ENCODE measurements at places on chromosomes 5 and 9. TPM values are rescaled to one million over a fixed set of nuclear protein-coding genes. Genes with fewer than 3 reads are reported as not detected.

Gene FAM174A
- 14.7 TPM for total RNA-seq

Gene PCDHB13
- total RNA-seq: 0.77 TPM

Gene FAM81B
- total RNA-seq: not detected

Gene SLC22A4
- 5.4 TPM for total RNA-seq

Gene MEIKIN
- not detected for total RNA-seq

Gene SLC6A7
- not detected for total RNA-seq

Gene AK8
- not detected for total RNA-seq

Gene SUSD3
- total RNA-seq: not detected

Gene LHX3
- not detected for total RNA-seq

Gene PCDHB4
- 0.21 TPM for total RNA-seq

Gene FUT7
- total RNA-seq: not detected

Gene SLC12A2
- total RNA-seq: 59.5 TPM

Gene HAVCR2
- 0.42 TPM for total RNA-seq

DNA sequence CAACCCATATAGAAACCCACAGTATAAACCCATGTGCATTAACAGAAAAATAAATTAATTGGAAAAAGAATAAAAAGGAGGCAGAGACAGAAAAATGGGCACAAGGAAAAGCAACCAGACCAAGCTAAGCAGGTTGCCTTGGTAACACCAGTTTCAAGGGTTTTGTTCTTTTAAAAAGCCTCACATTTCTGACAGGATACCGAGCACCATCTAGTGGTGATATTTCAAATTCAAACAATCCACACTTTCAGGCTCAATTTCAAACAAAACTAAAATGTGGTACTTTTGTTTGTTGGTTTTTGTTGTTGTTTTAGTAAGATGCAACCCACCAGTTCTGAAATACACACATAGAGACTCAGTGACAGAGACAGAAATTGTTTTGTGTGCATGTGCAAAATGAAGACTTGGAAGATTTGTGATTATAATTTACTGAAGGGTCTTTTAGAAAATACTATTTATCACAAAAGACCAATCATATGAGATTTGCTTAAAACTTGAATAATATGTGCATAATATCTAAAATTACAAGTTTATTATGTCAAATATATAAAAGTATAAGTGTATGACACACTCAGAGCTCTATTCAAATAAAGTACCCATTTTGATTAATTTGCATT is 318.2 kb downstream of the SLCO4C1 start:
- peak; percentile 43 for DNase-seq

DNA sequence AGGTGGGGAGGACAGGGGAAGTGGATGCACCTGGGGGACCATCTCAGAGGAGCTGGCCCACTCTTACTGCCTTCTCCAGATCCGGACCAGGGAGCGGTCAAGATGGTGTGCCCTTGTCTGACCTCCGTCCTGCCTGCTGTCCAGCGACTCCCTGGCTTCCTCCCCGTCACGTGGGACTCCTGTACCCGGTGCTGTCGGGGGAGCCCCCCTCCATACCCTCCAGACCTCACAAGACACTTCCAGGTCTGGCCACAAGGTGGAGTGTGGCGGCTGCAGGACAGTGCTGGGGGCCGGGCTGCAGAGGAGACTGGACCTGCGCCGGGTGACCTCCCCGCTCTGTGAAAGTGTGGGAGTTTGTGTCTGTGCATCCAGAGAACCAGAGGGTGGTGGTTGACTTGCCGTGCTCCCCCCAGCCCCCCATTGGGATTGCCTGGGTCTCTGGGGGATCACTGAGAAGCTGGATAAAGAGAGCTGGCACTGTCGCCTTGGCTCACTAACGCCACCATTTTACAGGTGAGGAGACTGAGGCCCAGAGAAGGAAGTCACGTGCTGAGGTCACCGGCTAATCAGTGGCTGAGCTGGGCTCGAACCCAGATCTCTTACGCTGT is 1.9 kb upstream of the CRB2 start:
- DNase-seq: peak; percentile 56

GRCh38 chr9:5553211-5553610 is 42.9 kb downstream of the PDCD1LG2 start:
- DNase-seq: peak; percentile 76

DNA sequence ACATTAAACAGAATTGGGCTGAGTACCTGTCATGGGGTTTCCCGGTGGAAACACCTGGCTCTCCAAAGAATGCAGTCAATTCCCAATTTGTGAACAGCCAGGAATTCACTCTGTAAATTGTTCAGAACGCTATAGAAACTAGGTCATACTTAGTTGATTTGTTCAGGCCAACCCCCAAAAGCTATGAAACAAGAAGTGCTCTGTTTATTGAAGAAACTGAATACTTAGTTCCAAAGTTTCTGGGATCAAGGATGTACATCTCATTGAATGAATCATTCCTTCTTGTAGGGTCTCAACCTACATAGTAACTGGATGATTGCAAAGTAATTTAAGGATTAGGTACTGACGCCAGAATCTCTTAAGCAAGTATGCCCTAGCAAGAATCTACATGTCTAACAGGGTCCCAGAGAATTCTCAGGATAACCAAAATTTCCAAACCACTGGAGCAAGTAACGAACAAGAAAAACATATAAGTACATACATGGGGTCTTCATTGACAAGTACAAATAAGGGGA is 659 bp upstream of the TUSC1 start:
- DNase-seq: peak; percentile 3

DNA sequence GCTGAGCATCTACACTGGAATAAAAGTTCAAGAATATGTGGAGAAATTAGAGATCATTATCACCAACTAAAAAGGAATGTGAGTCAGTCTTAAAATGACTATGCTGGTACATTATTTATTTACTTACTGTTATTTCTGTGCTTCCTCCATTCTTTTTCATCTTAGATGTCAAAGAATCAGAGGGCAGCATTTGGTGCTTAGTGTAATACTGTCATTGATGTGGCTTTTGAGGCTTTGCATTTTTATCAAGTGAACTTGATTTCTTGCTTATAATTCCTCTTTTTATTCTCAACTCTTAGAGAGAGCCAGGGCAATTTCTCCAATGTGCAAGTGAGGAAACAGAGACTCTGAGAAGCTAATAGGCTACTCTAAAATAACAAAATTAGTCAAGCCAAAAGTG is 163.7 kb upstream of the TRPC7 start:
- peak; percentile 23 for DNase-seq

GRCh38 chr5:66585291-66585690 is 10.9 kb upstream of the MAST4 start:
- no peak for DNase-seq

GRCh38 chr9:137370865-137371520 is 52.0 kb downstream of the EXD3 start:
- no peak for DNase-seq

GRCh38 chr5:117161718-117162335 is 587.2 kb upstream of the SEMA6A start:
- no peak for DNase-seq

GRCh38 chr5:112146323-112147226 is 272.5 kb downstream of the EPB41L4A start:
- peak; percentile 81 for DNase-seq

GRCh38 chr5:88662846-88663245 is 220.1 kb downstream of the MEF2C start:
- no peak for DNase-seq

DNA sequence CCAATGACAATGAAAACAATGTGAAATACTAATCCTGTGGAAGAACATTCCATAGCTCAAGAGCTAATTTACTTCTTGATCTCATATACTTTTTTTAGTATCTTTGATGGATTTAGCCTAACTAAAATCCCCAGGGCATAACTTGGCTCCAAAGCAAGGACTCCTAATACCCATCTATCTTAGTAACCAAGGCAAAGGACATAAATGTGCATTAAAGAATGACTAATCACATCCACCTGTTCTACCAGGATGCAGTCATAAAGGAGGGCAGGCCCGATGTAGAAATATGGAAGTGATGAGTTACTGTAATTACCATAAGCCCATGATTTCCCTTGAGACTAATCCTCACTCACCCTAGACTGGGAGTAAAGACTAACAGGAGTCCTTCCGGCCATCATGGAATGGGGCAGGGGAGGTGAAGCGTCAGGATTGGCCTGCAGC is 56.9 kb downstream of the KIF24 start:
- no peak for DNase-seq

DNA sequence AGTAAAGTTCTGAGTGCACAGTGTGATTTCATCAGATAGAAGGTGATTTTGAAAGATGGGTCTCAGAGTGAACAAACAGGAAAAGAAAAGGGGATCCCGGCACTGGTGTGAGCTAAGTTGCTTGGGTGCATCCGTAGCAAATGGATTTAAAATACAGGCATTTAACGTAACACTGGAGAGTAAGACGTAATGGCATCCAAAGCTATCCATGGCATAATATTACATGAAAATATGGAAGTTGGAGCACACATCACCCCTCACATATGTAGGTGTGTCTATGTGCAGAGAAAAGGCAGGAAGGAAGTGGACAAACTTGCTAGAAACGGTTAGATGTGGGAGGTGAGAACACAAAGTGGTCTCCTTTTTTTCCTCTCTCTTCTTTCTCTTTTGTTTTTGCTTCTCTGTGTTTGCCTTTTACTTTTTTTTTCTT is 38.2 kb upstream of the SEMA4D start:
- no peak for DNase-seq

- peak; percentile 48 for DNase-seq
Measured at GRCh38 chr9:133991964-133992779, at the start of gene VAV2. Gene VAV2, minus strand, starts transcription at chr9:133992324. Its CDS starts 46 bp downstream, at chr9:133992278.

GRCh38 chr5:68406767-68407241 is 191.2 kb downstream of the PIK3R1 start:
- DNase-seq: no peak

- peak; percentile 46 for DNase-seq
Measured at GRCh38 chr5:112333331-112333781, 85.7 kb downstream of the EPB41L4A start.

DNA sequence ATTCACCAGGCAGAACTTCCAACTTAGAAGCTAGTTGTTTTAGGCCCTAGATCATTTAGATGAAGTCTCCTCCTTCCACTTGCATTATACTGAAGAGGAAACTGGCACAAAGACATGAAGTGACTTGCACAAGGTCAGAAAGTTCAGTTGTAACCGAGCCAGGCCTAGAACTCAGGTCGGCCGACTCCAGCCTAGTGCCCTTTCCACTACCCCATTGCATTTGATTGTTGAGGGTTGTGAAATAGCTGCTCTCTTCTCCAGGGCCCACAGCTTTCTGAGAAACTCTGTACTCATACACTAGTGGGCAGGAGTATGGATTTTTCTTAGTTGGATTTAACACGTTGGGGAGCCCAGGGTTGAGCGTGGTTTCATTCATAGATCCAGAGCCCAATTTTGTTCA is 5.6 kb downstream of the ZNF462 start:
- DNase-seq: no peak

GRCh38 chr9:8053501-8053900 is 253.9 kb upstream of the DMAC1 start:
- DNase-seq: no peak

DNA sequence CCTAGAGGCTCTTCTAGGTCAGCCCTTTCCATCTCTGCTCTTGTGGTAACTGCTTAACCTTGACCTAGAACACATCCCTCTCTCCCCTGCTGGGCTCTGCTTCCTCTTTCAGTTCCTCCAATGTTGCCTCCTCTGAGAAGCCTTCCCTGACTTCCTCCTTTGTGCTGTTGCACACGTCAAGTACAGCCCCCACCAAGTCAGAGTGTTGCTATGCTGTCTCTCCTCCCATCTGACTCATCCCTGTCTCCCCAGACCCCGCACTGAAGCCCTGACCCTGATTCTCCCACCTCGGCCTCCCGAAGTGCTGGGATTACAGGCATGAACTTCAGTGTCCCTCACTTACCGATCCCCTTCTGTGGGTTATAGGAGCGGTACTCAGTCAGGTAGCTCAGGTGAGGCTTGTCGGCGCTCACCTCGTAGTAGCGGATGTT is 10.4 kb upstream of the TRIM14 start:
- no peak for DNase-seq

DNA sequence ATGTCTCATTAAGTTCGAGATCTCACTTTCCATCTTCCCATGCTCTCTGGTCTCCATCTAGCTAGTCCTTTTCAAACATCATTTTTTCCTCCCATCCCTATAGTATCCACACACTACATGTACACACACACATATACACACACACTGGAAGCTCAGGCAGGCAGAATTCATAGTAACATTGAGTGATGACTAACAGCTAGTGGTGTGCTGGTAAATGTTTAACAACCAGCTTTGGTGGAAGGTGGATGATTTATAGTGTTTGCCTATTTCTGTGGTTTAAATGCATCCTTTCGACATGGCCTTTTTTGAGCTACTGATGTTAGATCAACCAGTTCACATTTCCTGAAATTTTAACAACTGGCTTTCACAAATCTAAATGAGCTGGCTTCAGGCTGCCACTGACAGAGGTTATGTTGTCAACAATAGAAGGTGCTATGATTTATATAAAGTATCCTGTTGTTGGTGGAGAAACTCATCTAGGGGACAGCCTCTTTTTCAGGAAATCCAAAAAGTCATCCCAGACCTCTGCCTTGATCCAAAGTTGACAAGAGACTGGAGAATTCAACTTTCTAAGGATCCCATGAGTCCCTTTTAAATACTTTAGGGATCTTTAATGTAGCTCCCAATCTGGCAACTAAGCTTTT is 117.8 kb downstream of the CCDC192 start:
- DNase-seq: peak; percentile 20

DNA sequence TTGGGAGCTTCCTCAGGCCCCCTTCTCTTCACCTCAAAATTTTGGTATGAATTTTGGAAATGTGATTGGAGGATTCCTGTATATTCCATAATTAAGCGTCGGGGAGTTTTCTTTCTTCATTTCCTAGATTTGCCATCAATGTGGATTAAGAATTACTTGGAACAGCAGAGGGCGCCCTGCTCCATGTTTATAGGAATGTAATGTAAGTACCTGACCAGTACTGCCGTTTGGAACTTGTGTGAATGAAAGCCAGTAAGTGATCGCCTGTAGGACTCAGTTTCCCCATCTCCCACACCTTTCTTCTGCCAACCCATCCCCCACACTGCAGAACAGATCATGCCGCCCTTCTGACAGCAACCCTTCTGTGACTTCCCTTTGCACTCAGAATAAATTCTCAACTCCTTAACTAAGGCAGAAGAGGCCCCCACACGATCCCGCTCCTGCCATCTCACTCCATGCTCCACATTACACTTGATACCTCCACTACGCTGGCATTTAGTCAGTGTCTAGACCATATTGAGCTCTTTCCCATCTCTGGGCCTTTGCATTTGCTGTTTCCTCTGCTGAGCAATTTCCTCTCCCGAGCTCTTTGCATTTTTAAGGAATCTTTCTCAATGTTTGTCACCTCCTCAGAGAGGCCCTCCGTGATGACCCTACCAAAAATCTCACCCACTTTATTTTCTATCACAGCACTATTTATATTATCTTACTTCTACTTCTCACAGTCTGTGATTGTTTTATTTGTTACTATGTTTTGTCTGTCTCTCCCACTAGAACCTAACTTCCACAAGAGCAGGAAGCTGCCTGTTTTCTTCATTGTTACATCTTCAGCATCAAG is 79.5 kb upstream of the HTR4 start:
- peak; percentile 83 for DNase-seq

- no peak for DNase-seq
Measured at GRCh38 chr5:64190562-64191306, 25.1 kb downstream of the RNF180 start.

GRCh38 chr5:107814183-107814827 is 143.6 kb upstream of the EFNA5 start:
- no peak for DNase-seq

Measured in endothelial cell of umbilical vein (primary cell).